ENCODE measurements at places on chromosomes 1 and 21.

- no peak for DNase-seq
Measured at GRCh38 chr1:50562106-50562505, 138.9 kb upstream of the DMRTA2 start.

- DNase-seq = no peak
Measured at GRCh38 chr1:24893431-24893830, 36.6 kb downstream of the RUNX3 start.

GRCh38 chr1:2927393-2928360, 93.6 kb upstream of the ACTRT2 start:
- DNase-seq = no peak

- DNase-seq = no peak
Measured at GRCh38 chr1:184972315-184973055, 1.8 kb downstream of the NIBAN1 start.

GRCh38 chr21:36454093-36454531, 25.8 kb downstream of the CLDN14 start:
- no peak for DNase-seq

- no peak for DNase-seq
Measured at GRCh38 chr1:33188572-33189275, 6.9 kb upstream of the TRIM62 start.

- DNase-seq = no peak
Measured at GRCh38 chr21:34692458-34693020, 23.7 kb downstream of the CLIC6 start.

DNA sequence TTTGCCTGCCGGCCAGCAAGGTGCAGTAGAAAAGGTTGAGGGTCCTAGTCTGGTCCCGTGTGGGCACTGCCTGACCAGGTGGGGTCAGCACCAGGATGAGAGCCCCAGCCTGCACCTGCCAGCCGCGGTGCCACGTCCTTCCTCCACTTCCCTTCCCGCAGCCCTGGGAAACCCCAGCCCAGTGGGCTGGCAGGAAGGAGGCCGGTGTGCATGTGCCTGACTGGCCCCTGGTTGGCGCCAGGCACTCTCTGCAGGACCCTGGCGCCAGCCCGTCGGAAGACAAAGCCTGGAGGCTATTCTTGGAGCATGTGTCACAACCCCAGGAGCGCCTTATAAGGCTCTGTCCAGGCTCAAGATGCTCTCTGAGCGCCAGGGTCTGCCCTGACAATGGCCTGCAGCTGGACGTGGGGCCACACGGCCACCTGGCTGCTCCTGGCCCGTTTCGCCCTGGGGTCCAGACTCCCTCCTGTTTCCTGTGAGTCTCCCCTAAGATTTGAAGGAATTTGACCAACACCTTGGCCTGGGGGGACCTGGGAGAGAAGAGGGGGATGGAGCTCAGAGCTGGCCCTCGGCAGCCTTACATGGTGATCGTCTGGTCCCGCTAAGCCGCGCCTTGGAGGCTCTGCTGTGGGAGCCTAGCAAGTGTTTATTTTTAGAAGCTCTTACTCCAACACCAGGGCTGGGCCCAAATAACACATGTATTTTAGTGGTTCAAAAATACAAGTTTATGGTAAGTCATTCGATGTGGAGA, 31.9 kb upstream of the POFUT2 start:
- DNase-seq = no peak

DNA sequence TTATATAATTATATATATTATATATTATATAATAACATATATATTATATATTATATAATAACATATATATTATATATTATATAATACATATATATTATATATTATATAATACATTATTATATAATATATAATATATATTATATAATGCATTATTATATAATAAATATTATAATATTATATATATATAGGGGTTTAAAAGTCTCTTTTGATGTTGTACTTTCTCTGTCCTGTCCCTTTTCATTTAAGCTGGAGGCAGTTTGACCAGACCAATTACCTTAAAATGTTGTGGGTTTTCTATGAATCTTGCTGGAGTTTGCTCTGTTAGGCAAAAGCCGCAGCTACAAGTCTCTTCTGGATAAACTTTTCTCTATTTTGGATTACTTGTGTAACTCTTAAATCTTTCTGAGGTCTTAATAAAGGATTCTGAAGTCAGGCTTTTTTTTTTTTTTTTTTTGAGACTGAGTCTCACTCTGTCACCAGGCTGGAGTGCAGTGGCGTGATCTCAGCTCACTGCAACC, 22.2 kb upstream of the KIF1B start:
- DNase-seq = no peak

GRCh38 chr1:85375493-85375892, 89.5 kb downstream of the DDAH1 start:
- DNase-seq = no peak

- DNase-seq = no peak
Measured at GRCh38 chr1:243325305-243325890, 69.6 kb downstream of the SDCCAG8 start.

DNA sequence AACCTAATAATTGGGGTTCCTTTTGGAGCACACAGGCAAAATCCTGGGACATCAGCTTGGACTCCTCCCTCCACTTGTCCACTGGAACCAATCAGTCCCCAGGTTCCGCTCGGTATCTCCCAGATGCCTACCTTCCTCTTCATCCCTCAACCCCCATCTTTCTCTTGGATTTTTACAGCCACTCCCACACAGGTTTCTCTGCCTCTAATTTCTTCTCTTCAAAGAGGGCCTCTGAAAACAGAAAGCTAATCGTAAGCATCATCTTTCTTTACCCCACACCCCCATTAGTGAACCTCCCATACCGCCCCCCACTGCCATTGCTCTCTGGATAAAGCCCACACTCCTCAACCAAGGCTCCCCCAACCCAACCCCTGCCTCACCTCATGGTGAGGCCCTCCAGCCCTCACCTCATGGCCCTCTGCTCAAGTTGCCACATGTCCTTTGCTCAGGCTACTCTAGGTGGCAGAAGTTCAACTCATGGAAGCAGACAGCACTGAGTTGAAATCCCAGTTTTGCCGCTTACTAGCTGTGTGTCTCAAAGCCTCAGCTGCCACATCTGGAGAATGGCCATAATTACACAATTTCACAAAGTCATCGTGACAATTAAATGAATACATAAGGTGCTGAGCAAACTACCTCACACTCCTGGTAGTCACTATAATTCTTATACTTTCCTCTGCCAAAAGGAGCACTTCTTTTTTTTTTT, 18.1 kb upstream of the WASF2 start:
- DNase-seq = no peak

- no peak for DNase-seq
Measured at GRCh38 chr21:31846690-31847089, 26.1 kb upstream of the HUNK start.

DNA sequence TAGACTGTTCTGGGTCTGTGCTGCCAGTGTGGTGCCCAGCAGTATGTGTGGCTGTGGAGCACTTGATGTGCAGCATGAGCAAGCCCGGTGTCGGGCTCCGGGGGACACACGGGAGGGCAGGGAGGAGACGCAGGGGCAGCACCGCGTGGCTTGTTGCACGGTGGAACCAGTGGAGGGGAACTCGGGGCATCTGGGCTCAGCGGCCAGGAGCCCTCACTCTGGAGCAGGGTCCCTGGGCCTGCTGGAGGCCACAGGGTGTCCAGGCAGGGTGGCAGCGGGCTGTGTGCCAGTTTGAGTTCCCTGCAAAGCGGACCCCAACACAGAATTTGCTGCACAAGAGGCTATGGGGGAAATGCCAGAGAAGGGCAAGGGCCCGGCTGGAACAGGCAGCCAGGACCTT, 30.6 kb downstream of the PCNT start:
- DNase-seq = no peak

- no peak for DNase-seq
Measured at GRCh38 chr1:36466370-36467026, 2.3 kb upstream of the MRPS15 start.
